ENCODE measurements at places on chromosomes 1 and 21.

GRCh38 chr1:45545019-45545493 is 5.6 kb upstream of the AKR1A1 start:
- DNase-seq = no peak

GRCh38 chr1:191618181-191618580 is 540.1 kb upstream of the RGS18 start:
- DNase-seq = no peak

DNA sequence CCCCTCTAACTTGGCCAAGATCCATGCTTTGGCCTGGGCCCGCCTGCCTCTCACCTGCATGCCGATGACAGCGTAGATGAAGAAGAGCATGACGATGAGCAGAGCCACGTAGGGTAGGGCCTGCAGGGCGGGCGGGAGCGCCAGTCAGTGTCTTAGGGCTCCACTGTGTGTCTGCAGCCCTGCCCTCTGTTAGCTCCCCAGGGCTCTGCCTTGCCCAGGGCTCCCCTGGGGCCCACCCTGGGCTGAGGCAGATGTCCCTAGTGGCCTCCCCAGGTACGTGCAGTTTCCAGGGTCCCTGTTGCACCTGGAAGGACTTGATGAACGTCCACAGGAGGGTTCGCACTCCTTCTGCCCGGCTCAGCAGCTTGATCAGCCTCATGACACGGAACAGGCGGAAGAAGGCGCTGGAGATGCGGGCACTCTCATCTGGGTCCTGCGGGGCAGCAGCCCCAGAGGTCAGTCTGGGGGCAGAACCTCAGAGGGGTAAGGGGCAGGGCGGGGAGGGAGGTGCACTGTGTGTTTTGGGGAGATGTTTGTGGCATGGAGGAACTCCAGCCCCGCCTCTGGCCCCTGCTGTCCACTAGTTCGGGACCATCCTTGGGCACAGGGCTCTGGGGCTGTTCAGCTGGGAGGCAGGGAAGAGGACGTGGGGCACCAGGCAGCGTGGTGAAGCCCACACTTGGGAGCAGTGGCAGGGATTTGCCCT is 29.8 kb upstream of the KIF21B start:
- no peak for DNase-seq

- DNase-seq = no peak
These were observed 144.0 kb downstream of the FMN2 start for GRCh38 chr1:240235521-240236288.

- no peak for DNase-seq
These were observed 66.7 kb upstream of the DPT start for GRCh38 chr1:168795681-168796080.

DNA sequence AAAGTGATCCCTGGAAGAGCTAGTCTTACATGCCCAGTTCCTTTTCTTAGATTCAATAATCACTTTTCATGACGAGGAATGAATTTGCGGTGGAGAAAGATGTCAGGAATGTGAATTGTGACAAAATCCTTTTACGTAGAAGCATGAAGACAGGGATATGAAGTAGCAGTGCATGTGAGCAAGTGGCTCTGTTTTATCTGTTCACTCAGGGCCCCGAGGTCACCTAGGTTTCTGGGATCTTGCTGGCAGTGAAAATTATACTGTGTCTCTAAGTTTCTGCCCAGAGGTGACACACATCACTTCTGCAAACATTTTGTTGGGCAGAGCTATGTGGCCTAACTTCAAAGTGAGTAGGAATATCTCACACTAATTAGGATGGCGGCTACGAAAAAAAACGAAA is 79.3 kb downstream of the USP25 start:
- no peak for DNase-seq

- no peak for DNase-seq
These were observed 2.8 kb upstream of the KRTAP10-5 start for GRCh38 chr21:44583089-44583799.

- DNase-seq = no peak
These were observed 979 bp downstream of the RASSF5 start for GRCh38 chr1:206508130-206508889.

- no peak for DNase-seq
These were observed 41.9 kb upstream of the ANGPTL7 start for GRCh38 chr1:11147197-11147770.

DNA sequence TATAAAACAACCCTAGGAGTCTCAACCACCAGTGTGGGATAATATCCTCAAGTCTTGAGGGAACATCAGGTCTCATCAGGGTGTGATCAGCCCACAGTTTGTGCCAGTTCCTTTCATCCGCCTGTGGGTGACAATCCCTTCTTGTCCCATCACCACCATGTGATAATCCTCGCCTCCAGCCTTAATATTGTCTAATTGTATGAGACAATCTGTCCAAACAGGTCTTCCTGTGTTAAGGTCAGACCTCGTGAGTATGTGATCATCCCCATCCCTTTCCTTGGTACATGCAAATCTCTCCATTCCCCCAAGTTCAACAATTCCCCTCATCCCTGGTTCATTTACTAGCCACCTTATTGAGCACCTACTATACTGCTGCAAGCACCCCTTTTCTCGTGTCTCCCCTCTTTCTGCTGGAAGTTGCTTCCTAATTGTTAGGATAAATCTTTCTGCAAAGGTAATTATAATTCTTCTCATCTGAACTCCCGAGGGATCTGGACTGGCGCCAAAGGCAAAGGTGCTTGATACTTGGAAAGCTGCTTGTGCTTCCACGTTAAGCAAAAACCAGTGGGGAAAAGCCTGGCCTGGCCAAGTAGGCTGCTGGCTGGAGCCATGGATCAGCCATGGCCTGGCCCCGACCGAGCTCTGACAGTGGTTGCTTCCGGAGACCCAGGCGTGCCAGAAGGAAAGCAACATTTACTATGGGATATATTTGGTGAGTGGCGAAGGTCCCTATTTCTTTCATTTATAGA is 92.5 kb downstream of the RNF220 start:
- no peak for DNase-seq

DNA sequence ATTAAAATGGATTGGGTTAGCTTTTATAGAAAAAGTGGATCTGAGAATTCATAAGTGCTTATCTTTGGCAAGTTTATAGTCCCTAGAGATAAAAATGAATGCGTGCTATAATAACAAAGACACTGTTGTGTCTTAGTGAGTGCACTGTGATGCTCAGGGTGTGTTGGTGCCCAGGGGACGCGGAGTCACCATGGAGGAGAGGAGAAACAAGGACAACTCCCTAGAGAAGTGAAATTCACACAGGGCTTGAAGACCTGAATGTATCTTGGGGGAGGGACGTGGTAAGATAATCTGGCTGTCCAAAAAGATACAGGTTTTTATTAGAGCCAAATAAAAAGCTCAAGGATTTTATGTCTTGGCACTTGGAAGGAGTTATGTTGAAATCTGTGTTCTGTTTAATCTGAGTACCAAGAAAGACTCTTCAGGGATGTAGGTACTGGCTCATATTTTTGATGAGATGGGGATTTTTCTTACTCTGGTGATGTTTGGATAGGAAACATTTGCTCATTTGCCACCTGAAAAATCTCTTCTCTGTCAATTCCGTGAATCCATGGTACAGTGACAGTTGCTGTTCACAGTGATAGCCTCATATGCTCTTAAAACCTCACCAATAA is 9.6 kb downstream of the SMYD2 start:
- DNase-seq = no peak

DNA sequence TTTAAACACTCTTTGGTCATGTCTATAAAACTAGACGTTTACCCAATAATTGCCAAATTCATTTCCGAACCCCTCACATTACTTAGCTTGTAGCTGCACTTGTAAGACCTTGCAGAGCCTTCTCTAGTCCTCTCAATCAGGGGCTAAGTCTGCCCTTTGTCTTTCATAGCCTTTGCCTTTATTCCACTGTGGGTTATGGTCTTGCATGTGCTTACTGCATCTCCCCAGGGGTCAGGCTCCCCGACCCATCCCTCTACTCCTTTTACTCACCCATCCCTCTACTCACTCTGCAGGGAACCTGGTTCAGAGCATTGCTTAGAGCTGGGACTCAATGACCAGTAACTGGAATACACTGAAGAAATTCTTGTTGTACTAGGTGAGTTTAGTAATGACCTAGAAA is 235.4 kb downstream of the PCP4 start:
- no peak for DNase-seq

DNA sequence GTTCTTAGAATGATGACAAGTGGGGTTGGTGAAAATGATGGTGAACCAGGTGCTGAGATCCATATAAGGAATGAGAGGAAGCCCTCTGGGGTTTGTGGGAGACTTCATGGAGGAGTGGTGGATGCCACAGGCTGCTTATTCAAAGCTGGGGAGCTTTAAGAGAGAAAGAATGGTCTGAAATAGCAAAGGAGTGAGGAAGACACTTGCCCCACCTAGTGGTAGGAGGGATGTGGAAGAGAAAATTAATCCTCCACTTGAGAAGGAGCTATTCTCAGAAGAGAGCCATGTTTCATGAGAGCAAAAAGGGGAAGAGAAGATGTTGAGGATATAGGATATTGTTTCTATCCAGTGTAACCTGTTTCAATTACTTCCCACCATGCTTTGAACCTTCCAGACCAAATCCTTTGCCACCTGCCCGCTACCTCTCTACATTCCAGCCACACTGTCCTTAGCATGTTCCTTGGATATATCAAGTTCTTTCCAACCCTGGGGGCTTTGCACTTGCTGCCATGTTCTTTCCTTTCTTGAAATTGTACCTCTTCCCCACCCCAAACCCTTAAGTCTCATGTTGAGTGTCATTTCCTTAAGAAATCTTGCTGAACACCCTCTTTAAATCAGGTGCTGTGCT is 19.6 kb upstream of the ZNF648 start:
- no peak for DNase-seq

DNA sequence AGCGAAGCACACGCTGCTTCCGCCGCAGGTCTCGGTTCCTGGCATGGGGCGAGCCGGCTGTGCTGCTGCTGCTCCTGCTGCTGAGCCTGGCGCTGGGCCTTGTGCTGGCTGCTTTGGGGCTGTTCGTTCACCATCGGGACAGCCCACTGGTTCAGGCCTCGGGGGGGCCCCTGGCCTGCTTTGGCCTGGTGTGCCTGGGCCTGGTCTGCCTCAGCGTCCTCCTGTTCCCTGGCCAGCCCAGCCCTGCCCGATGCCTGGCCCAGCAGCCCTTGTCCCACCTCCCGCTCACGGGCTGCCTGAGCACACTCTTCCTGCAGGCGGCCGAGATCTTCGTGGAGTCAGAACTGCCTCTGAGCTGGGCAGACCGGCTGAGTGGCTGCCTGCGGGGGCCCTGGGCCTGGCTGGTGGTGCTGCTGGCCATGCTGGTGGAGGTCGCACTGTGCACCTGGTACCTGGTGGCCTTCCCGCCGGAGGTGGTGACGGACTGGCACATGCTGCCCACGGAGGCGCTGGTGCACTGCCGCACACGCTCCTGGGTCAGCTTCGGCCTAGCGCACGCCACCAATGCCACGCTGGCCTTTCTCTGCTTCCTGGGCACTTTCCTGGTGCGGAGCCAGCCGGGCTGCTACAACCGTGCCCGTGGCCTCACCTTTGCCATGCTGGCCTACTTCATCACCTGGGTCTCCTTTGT is 2.6 kb downstream of the TAS1R3 start:
- no peak for DNase-seq

DNA sequence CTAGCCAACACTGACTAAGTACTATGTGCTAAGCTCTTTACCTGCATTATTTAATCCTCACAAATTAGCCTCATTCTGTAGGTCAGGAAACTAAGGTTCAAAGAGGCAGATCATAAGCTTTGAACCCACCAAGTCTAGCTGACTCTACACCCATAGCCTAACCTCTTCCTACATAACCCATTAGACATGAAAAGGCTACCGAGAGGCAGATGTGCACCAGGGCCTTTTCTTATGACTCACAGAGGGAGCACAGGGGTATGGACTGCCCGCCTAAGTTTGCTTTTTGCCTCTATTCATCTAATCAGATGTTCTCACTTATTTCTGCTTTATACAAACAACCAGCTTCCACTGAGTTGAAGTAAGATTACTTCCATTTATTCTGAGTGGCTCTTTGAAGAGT is 31.5 kb downstream of the LBR start:
- DNase-seq = no peak

GRCh38 chr1:58905126-58905490 is 121.3 kb upstream of the JUN start:
- DNase-seq = no peak

GRCh38 chr1:15851210-15852035 is 3.9 kb downstream of the SPEN start:
- DNase-seq = no peak

- no peak for DNase-seq
These were observed 5.0 kb upstream of the RWDD3 start for GRCh38 chr1:95229037-95229436.

- DNase-seq = no peak
These were observed 1.0 kb downstream of the BTG2 start for GRCh38 chr1:203306089-203306964.

DNA sequence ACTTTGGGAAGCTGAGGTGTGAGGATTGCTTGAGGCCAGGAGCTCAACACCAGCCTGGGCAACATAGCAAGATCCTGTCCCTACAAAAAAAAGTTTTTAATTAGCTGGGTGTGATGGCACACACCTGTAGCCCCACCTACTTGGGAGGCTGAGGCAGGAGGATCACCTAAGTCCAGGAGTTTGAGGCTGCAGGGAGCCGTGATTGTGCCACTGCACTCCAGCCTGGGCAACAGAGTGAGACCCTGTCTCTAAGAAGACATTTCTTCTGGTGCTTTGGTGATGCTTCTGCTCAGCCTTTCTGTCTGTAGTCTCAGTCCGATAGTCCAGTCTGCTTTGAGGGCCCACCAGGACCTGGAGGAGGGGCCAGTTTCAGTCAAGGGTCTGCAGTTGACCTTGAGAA is 8.3 kb downstream of the PGD start:
- no peak for DNase-seq

- DNase-seq = no peak
These were observed 42.7 kb downstream of the ITSN1 start for GRCh38 chr21:33684923-33685560.
